ENCODE measurements at places on chromosomes 2 and 18.

- no peak for DNase-seq
These were observed 505.5 kb downstream of the LRRTM4 start for GRCh38 chr2:77016443-77017354.

- DNase-seq = no peak
These were observed 30.0 kb downstream of the CPS1 start for GRCh38 chr2:210586381-210586780.

DNA sequence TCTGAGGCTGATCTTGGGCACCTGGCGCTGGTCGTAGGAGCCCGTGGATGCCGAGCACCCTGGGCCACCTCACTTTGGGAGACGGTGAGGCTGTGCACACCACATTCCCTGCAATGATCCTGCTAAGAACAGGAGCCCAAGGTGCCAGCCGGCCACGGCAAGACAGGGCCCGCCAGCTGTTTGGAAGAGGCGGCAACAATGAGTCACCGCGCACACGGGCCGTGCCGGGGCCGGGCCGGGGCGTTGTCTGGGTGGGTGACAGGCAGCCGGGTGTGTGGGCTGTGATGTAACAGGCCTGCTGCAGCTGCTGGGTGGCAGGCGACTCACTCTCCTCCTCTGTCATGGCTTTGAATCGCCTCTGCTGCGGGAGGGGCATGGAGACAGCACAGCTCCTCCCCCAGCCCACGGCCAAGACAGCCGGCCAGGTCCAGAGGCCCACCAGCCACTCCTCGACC is 49.7 kb upstream of the ODC1 start:
- DNase-seq = no peak

DNA sequence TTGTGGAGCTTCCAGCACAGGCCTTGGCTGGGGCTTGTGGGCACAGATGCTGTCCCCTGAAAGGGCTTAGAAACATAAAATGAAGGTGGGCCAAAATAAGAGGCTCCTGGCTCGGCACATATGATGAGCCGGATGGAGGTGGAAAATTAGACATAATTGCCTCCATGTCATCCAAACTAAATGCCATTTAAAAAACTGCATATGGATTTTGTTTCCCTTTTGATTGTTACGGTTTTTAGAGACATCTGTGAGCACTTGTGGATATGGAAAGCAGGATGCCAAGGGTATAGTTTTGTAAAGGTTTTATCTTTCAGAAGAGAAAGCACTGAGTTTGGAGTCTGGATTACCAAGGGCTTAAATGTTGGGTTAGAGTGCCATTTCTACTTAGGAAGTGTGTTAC is 498.3 kb downstream of the RIT2 start:
- DNase-seq = no peak

- no peak for DNase-seq
These were observed 17.6 kb downstream of the SATB2 start for GRCh38 chr2:199440118-199440517.

DNA sequence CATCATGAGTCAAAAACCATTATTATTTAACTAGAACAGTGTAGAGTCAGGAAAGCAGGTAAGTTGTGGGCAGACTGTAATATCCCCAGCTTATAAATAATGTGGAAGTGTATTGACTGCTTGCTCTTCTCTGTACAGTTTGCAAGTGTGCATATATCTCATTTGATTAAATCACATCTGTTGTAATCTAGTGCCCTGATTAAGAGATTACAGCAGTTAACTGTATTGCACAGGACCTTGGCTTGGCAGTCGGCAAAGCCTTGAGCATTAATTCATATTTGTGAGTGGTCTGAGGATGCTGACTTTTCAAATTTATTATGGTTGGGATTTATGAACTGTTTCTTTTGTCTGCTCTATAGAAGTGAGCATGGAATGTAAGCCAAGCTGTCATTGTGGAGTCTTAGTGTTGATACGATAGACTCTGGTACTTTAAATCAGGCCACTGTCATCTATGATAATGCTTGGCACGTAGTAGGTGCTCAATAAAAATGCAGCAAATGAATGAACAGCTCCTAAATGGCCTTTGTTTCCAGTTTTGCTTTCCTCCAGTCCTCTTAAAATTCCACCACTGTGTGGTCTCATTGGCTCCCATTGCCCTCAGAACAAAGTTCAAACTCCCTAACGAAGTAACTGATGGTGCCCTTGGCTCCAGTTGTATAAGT is 48.3 kb downstream of the RAB31 start:
- no peak for DNase-seq

DNA sequence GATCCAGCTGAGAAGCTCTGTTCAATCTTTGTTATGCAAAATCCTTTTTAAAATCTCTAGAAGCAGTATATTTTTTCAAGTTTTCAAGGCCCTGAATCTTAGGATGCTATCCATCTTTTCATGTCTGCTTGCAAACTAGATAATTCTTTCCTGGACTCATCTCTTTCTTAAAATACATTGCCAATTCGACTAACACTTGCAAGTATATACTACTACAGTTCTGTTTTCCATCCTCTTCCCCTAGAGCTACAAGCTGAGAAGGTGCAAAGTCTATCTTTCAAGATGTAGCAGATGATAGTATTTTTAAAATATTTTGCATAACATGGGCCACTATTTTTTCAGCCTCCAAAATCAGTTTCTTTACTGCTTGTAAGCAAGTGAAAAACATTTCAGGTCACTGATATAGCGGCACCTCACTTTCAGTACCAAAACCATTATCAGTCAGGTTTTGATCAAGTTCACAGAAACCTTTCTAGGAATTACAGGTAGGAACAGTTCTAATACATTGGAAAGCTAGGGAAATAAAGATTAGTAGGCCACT is 196.4 kb upstream of the CDH20 start:
- DNase-seq = no peak

GRCh38 chr2:64139956-64140355 is 4.3 kb downstream of the PELI1 start:
- no peak for DNase-seq

DNA sequence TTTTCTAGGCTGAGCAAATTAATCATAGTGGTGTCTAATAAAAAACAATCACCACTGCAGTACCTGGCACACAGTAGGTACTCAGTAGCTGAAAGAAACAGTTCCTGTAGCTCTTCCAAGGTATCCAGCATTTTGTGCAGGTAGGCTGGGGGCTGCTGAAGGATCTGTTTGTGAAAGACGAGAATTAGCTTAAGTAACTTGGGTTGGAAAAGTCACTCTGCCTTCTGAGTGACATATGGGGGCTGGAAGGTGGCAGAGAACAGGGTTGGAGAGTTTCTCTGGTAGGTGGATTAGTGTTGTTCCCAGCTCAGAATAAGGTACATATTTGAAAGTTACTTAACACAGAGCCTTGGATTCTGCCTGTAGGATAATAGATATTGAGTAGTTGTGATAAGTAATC is 72.8 kb downstream of the FMNL2 start:
- DNase-seq = no peak

GRCh38 chr2:119483395-119483753 is 40.9 kb downstream of the SCTR start:
- no peak for DNase-seq

DNA sequence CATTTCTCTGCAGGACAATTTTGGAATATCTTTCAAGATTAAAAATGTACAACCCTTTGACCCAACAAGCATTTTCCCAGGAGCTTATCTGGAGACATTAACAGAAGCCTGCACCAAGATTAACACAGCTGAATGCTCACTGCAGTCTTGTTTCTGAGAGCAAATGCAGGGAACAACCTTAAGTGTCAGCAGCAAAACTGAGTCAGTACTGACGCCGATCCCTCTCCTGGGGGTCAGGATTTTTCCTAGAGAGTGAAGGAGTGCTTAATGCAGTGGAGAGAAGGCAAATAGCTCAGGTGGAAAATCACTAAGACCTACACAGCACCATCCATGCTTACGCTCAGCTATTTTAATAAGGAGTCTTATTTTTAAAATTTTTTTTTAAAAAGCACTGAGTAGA is 42.8 kb upstream of the SGPP2 start:
- DNase-seq = peak; percentile 29

GRCh38 chr18:37251679-37252078 is 313.9 kb downstream of the CELF4 start:
- DNase-seq = no peak

GRCh38 chr18:13288509-13289133 is 70.1 kb downstream of the LDLRAD4 start:
- DNase-seq = no peak

- DNase-seq = no peak
These were observed 87.4 kb upstream of the CAPN13 start for GRCh38 chr2:30894498-30895119.

DNA sequence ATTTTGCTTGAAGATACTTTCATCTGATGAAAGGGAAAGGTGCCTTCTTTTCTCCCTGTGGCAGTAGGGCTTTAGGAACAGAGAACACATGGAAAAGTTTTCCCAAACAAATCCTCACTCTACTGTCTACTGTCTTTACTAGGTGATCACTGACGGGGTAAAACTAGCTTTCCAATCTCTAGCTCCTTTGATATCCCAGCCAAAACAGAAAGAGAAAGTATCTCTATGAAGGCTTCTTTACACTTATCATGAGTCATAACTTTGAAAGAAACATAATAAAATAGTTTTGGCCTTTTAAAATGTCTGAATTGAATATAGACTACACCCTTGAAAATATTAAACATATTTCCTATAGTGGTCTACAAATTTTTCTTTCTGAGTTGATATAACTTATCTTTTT is 214.5 kb downstream of the DSEL start:
- no peak for DNase-seq

DNA sequence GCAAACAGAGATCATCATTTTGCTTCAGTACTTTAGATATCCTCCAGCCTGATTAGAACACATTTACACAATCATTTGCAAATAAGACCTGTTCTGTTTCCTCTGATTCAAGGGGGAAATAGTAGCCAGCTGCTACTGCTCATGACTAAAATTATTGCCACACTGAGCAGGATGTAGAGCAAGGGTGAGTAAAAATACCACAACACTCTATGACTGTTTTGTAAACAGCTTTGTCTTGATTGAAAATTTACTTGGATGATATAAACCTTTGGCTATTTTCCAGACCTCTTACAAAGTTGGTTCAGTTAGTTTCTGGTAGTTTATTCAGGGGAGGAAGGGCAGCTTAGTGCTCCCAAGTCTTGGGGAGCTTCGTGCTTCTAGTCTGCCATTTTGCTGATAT is 286.4 kb upstream of the CNTNAP5 start:
- DNase-seq = peak; percentile 66

Data from epithelial cell of proximal tubule (primary cell).